ENCODE measurements at places on chromosomes 7 and 10.

GRCh38 chr7:132497098-132497497 lies 79.2 kb downstream of the PLXNA4 start:
- DNase-seq: no peak
- no peak overlapping the region for H3K27ac ChIP-seq
- H3K36me3 ChIP-seq: no peaks in the 10 kb centered on the region
- no peak overlapping the region for H3K4me3 ChIP-seq
- H3K27me3 ChIP-seq: peaks cover 3% of the 10 kb centered on the region

GRCh38 chr7:7425321-7425720 lies 110.4 kb downstream of the COL28A1 start:
- no peak for DNase-seq
- H3K4me1 ChIP-seq: peaks cover 22% of the 10 kb centered on the region
- no peak overlapping the region for H3K4me3 ChIP-seq
- no peak overlapping the region for H3K27ac ChIP-seq

DNA sequence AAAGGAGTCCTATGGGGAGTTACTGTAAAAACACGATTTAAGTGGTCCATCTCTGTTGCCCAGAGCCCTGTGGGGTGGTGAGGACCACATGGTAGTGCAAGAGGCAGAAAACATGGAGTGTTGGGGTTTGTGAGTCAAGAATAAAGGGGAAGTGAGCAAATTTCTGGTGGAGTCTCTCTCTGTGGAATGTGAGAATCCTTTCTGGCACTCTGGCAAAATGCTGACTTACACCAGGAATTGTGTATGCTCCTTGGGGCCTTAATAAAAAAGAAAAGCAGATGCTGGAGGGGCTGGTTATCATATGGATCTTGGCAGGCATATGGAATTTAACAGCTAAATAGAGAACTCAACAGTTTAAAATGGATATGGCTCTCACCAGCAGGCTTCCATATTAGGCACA lies 486.0 kb downstream of the TNS3 start:
- H3K4me1 ChIP-seq: no peaks in the 10 kb centered on the region
- no peak for DNase-seq
- H3K27ac ChIP-seq: no peak overlapping the region
- peaks cover 2% of the 10 kb centered on the region for H3K27me3 ChIP-seq
- H3K4me3 ChIP-seq: no peak overlapping the region

GRCh38 chr10:12617191-12618175 lies 268.1 kb downstream of the CAMK1D start:
- peaks cover 5% of the 10 kb centered on the region for H3K4me1 ChIP-seq
- H3K36me3 ChIP-seq: peaks cover 2% of the 10 kb centered on the region
- H3K27ac ChIP-seq: peak overlapping the region; percentile 19

DNA sequence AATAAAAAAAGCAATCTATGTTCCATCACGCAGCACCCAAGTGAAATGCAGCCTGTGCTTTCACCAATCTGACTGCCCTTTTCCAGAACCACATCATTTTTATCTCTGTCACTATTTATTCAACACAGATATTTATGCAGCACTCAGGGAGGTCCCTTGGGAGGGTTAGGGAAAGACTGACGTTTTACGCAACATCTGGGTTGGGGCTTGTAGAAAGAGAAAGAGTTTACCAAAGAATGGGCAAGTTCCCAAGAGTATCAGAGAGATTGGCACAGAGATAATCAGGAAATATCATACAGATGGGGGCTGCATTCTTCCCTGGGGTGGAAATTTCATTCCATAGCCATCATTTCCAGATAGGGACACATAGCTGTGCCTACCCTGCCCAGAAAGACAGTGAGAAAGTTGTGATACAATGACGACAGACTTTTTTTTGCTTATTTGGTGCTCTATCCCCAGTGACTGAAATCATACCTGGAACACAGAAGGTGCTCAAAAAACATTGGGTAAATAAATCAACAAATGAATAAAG lies 474.2 kb downstream of the CALN1 start:
- H3K36me3 ChIP-seq: no peaks in the 10 kb centered on the region
- no peak overlapping the region for H3K4me3 ChIP-seq
- no peak overlapping the region for H3K27ac ChIP-seq
- H3K27me3 ChIP-seq: no peaks in the 10 kb centered on the region

- H3K4me3 ChIP-seq: peak overlapping the region; percentile 71
- peak overlapping the region; percentile 20 for H3K27ac ChIP-seq
- DNase-seq: no peak
Observed at GRCh38 chr10:113274176-113274829, 278.6 kb upstream of the HABP2 start.

- no peak for DNase-seq
- no peaks in the 10 kb centered on the region for H3K4me1 ChIP-seq
- peaks cover 14% of the 10 kb centered on the region for H3K36me3 ChIP-seq
- H3K4me3 ChIP-seq: no peak overlapping the region
- H3K27me3 ChIP-seq: no peaks in the 10 kb centered on the region
Observed at GRCh38 chr7:138431517-138431916, 28.5 kb upstream of the TRIM24 start.

DNA sequence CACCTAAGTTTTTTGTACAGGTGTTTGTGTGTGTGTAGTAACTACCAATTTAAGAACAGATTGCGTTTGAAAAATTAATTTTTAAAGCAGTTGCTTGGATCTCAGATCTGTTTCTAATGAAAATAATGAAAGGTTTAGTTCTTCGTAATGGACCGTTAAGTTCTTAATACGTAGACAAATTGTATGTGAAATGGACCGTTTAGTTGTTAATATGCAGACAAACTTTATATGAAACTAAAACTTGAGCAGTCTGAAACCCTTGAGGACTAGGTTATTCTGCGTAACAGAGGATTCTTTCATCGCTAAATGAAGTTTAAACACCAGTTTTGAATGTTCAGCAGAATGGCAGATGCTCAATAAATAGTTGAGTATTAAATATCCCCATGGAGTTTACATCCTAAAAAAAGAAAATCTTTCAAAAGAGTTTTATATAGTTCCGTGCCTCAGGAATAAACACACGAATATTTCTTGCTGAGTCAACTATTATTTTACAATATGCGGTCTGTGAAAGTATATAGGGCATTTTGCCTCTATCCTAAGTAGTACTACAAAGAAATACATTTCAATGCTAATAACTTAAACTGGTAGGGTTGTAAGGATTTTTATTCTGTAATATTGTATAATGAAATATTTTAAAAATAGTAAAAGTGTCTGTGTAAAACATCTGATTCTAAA lies 1.2 kb downstream of the DBF4 start:
- H3K36me3 ChIP-seq: peaks cover 20% of the 10 kb centered on the region
- peak overlapping the region; percentile 95 for H3K4me3 ChIP-seq
- H3K4me1 ChIP-seq: peaks cover 30% of the 10 kb centered on the region
- no peaks in the 10 kb centered on the region for H3K27me3 ChIP-seq
- peak overlapping the region; percentile 98 for H3K27ac ChIP-seq
- no peak for DNase-seq

GRCh38 chr10:572696-573095 lies 116.8 kb downstream of the DIP2C start:
- H3K4me1 ChIP-seq: peaks cover 57% of the 10 kb centered on the region
- peaks cover 5% of the 10 kb centered on the region for H3K36me3 ChIP-seq
- peak overlapping the region; percentile 77 for H3K27ac ChIP-seq
- no peak for DNase-seq

DNA sequence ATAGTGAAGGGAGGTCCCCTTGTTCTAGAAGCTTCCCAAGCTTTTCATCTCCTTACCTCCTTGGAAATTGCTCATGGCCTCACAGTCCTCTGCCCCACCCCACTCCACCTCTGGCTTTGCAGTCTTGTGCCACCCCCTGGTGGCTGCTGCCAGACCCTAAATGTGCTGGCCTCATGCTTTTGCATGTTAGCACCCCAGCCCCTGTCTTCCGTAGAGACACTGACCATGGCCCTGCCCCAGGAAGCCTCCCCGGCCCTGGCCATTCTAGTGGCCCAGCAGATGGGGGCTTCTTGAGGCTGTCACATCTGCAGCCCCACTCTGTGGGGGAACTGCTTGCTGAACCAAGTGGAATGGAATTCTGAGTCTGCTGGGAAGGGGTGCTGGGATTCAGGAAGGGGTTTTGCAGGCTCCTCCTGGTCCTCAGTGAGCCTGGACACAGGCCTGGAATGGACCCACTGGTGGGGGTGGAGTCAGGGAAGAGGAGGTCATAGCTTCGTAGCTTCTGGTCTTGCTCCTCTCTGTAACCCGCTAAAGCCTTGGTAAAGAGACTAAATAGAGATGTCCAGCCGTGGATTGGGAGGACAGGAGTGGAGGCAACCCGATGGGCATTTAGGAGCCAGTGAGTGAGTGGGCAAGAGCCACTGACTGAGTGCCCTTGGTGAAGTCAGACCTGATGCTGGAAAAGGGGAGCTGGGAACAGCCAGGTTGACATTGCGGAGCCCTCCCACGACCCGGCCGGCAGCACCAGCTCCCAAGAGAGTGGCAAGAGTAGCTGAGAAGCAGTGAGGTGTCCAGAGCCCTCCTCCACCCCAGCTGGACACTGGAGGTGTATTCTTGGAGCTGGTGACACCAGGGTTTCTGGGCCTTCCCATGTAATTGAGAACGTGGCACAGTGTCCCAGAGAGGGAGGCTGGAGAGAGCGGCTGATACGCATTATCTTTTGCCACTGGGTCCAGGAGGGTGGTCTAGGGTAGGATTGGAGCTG lies 20.9 kb downstream of the RAMP3 start:
- DNase-seq: no peak
- H3K27me3 ChIP-seq: peaks cover 16% of the 10 kb centered on the region

GRCh38 chr7:15998617-15999016 lies 312.1 kb upstream of the MEOX2 start:
- H3K36me3 ChIP-seq: no peaks in the 10 kb centered on the region
- no peaks in the 10 kb centered on the region for H3K27me3 ChIP-seq
- no peak overlapping the region for H3K27ac ChIP-seq
- DNase-seq: no peak

GRCh38 chr7:70178211-70178610 lies 579.9 kb downstream of the AUTS2 start:
- DNase-seq: no peak
- H3K36me3 ChIP-seq: peaks cover 21% of the 10 kb centered on the region
- no peak overlapping the region for H3K27ac ChIP-seq
- no peak overlapping the region for H3K4me3 ChIP-seq
- H3K4me1 ChIP-seq: peaks cover 17% of the 10 kb centered on the region

DNA sequence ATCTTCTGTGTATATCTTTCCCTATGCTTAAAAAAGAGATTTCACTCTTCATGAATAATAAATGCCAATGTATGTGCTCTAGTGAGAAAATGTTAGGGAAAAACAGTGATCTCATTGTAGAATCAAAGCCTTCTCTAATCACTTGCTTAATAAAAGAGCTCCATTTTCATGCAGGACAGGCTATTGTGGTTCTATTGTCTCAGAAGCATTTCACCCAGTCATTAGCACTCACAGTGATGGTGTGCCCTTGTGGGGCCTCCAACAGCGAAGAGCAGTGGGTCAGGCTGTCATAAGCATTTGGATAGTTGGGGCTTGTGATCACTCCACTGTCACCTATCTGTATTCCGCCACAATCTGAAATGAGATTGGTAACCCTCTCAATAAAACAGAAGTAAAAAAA lies 83.9 kb upstream of the RSU1 start:
- no peak overlapping the region for H3K27ac ChIP-seq
- peaks cover 12% of the 10 kb centered on the region for H3K4me1 ChIP-seq
- H3K27me3 ChIP-seq: peaks cover 4% of the 10 kb centered on the region

DNA sequence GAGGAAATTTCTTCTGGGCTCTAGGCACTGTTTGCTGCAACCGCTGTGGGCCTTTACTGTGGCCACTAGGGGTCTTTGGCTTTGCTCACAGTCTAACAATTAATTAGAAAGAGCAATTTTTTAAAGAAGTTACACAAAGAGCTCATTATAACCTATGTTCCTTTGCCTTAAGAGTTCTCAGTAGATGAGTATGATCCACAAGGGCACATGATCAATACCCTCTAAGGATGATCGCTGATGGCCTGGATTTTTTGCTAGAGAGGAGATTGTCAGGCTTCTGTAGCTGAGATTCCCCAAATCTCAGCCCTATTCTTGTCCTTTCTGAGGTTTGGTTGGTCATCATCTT lies 80.8 kb upstream of the RHOBTB1 start:
- DNase-seq: no peak
- H3K27ac ChIP-seq: no peak overlapping the region

- H3K36me3 ChIP-seq: no peaks in the 10 kb centered on the region
- H3K4me1 ChIP-seq: no peaks in the 10 kb centered on the region
Observed at GRCh38 chr7:34596887-34597286, 61.1 kb upstream of the NPSR1 start.

DNA sequence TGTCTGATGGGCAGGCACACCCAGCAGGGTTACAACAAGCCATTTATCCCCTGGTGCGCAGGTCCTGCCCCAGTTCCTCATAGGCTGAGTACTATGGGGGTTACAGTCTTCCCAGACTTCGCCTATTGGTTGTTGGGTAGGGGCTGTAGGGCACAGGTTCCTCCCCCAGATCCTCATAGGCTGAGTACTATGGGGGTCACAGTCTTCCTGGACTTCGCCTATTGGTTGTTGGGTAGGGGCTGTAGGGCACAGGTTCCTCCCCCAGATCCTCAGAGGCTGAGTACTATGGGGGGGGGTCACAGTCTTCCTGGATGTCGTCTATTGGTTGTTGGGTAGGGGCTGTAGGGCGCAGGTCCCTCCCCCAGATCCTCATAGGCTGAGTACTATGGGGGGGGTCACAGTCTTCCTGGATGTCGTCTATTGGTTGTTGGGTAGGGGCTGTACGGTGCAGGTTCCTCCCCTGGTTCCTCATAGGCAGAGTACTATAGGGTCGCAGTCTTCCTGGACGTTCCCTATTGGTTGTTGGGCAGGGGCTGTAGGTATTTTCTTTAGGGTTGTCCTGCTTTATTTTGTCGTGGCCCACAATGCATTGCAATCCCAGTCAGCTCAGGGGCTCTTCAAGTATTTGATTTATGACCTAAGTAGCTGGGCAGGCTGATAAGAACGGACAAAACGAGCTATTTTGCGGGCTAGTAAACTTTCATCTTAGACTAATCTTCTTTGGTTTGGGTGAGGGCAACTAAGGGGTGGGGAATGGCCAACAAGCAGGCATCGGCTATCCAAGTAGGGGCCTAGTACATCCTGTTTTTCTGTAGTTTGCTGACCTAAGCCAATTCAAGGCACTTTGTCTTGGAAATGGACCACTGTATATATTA lies 3.4 kb downstream of the LRRC27 start:
- H3K4me3 ChIP-seq: peak overlapping the region; percentile 39
- no peaks in the 10 kb centered on the region for H3K27me3 ChIP-seq
- no peak for DNase-seq
- H3K27ac ChIP-seq: no peak overlapping the region
- peaks cover 3% of the 10 kb centered on the region for H3K36me3 ChIP-seq

DNA sequence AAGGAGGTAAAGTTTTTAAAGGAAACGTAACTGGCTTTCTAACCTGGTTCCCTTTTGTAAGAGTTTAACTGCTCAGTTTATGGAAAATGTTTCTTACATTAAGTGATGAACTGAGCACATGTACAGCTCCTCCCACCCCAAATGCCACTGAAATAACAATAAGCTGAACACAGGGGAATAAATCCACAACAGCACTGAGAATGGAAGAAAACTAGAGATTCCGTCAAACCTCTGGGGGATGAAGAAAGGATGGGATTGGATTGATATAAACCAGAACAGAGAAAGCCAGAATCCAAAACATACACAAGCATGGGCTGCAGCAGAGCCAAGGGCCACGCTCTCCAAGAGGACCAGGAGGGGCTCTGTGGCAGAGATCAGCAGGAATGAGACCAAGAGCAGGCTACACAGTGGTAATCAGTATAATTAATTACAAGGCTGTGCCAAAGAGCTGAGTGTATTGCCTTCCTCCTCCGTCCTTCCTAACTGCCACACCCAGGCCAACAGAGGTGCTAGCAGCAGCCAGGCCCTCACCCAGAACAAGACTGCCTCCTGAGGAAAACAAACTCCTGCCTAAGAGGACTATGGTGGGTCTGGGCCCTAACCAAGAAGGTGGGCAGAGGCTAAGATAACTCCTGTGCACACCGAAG lies 73.9 kb downstream of the KIAA1549 start:
- no peak overlapping the region for H3K27ac ChIP-seq
- DNase-seq: no peak
- H3K36me3 ChIP-seq: peaks cover 38% of the 10 kb centered on the region
- H3K4me3 ChIP-seq: no peak overlapping the region

All from type B pancreatic cell (in vitro differentiated cells).